T-helper 2 cell treated with Interferon-gamma antibody and Interleukin-4, amounts not matched to agents 100 ng/mL and 5 ng/mL, for 36 hours (primary cell): ENCODE measurements at places on chromosomes 4 and X. TPM values are rescaled to one million over a fixed set of nuclear protein-coding genes. Genes with fewer than 3 reads are reported as not detected.

The CT45A5 gene
- 0.23 TPM in 1 of 2 replicates, not detected in the other for total RNA-seq

The USP17L25 gene
- not detected in 2 replicates for total RNA-seq

The NAP1L3 gene
- total RNA-seq, result 0.64 and 0.68 TPM in 2 replicates

The ADH6 gene
- total RNA-seq, result not detected in 2 replicates

The SYTL4 gene
- total RNA-seq, result not detected in 2 replicates

The MAGEC3 gene
- total RNA-seq, result not detected in 2 replicates

The YY2 gene
- total RNA-seq, result 2.1 and 2.3 TPM in 2 replicates

The EIF1AX gene
- 61.5 and 63.4 TPM in 2 replicates for total RNA-seq

The SERPINA7 gene
- total RNA-seq, result not detected in 2 replicates

The SPACA5B gene
- total RNA-seq, result not detected in 2 replicates

The VCX2 gene
- not detected in 2 replicates for total RNA-seq

The MID2 gene
- total RNA-seq, result 2.2 and 2.9 TPM in 2 replicates

The FRMD7 gene
- not detected in 2 replicates for total RNA-seq

The LEF1 gene
- 173 and 175 TPM in 2 replicates for total RNA-seq

The GJB1 gene
- 0.39 TPM in 1 of 2 replicates, not detected in the other for total RNA-seq

The UGT2B15 gene
- not detected in 2 replicates for total RNA-seq

The MTNR1A gene
- total RNA-seq, result not detected in 2 replicates

The NALF2 gene
- total RNA-seq, result 0.05 and 0.09 TPM in 2 replicates

The HGFAC gene
- total RNA-seq, result not detected in 2 replicates

The PDE5A gene
- 0.52 and 0.59 TPM in 2 replicates for total RNA-seq

The CFAP97 gene
- 26.7 and 31.6 TPM in 2 replicates for total RNA-seq

The KIAA1210 gene
- total RNA-seq, result not detected in 2 replicates

The GYG2 gene
- total RNA-seq, result not detected in 2 replicates

The GPR119 gene
- total RNA-seq, result not detected in 2 replicates

The MUC7 gene
- not detected in 2 replicates for total RNA-seq

The FRAS1 gene
- total RNA-seq, result not detected in 2 replicates

The LCORL gene
- 8.9 and 10.0 TPM in 2 replicates for total RNA-seq

The PDZD4 gene
- total RNA-seq, result 0.68 and 0.70 TPM in 2 replicates

The AR gene
- 0.48 and 0.61 TPM in 2 replicates for total RNA-seq

The GAGE1 gene
- total RNA-seq, result not detected in 2 replicates
